ENCODE measurements at places on chromosomes 7 and 10.

- no peak for DNase-seq
These were observed 52.6 kb downstream of the ZNF37A start for GRCh38 chr10:38146579-38147333.

- peak; percentile 30 for DNase-seq
These were observed 9.6 kb upstream of the C10orf105 start for GRCh38 chr10:71729161-71729636.

DNA sequence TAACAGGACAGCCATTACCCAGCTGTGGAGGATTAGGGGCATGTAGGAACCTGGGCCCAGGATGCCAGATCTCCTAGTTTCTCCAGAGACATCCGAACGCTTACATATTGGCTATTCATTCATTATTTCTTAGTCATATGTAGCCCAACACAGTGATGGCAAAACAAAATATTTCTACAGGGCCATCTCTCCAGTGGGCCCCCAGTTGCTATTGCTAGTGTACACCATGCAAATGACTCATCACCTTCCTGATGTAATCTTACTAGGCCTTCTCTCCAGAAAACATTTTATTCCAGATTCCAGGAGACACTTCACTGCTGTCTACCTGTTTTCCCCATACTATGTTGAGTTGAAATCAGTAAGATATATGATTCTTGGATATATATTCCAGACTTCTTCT, 201.7 kb downstream of the PLXDC2 start:
- DNase-seq, result no peak

GRCh38 chr10:32927750-32928149, 30.3 kb downstream of the ITGB1 start:
- DNase-seq, result no peak

DNA sequence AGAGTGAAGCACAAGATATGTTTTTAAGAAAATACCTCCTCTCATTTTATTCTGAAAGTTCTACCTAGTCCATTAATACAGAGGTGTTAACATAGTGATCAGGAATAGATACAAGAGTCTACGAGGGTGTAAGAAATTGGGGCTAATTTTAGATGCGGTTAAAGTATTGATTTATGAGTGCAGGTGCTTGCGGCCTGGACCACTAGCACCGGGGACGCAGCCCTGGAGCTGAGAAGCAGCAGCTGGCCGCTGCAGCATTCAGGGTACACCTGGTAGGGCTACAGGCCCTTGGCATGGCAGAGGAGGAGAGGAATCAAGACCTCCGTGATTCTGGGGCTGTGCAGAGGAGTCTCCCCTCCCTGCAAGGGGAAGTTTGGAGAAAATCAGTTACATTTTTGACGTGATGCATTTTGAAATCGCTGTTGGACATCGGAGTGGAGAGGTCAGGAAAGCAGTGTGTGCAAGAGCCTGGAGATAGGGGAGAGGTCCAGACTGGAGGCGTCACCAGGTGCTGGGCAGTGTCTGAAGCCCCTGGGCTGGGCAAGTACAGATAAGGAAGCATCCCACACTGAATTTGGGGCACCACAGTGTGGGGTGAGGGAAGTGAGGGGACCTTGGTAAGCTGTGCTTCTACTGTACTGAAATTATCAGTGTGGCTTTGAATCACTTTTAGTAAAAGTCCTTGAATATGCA, 112.3 kb downstream of the VWC2 start:
- no peak for DNase-seq
